Suppressor macrophage treated with lipopolysaccharide for 1 hour (primary cell): ENCODE measurements at places on chromosomes 16 and 17.

DNA sequence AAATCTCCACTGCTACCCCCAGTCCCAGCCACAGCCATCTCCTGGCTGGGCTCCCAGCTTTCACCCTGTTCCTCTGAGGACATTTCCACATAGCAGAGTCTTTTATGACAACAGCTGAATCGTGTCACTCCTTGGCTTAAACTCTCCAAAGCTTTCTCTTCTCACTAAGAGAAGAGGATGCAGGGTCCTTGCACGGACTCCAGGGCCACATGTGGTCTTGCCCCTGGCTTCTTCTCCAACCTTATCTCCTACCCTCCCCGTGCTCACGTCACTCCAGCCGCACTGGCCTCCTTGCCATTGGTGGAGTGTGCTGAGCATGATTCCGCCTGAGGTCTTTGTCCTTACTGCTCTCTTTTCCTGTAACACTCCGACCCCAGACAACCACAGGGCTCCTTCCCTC is 39.9 kb upstream of the CCDC182 start:
- DNase-seq = no peak

DNA sequence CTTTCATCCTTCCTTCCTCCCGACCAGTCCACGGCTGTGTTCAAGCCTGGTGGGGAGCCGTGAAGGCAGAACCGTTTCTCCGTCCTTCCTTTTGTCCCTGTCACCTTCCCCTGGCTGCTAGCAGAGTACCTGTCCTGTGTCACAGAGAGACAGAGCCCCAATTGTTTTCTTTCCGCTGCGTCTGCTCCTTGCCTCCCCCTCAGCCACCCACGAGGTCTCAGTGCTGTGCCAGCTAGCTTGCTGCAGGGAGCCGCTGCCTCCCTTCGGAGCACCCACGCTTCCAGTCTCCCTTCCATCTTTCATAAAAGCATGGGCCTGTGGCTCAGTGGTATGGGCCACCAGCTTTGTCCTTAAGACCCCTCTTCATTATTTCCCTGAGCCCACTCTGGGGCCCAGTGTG is 62.2 kb downstream of the MPRIP start:
- DNase-seq = no peak

DNA sequence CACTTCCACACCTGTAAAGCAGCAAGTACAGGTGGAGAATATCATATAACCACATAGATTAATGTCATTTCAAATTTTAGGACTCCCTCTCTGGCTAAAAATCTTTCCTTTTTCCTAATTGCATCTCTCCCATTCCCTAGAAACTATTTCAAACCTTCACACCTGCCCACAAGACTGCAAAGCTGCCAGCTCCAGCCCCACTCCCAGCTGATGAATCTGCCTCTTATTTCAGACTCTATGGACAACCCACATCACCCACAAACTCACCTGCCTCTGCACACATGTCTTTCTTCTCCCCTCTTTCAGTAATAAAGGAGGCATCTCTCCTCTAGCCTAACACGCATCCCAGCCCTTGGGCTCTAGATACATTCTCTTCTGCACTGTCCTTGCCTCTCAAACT is 315.1 kb downstream of the GRIN2A start:
- DNase-seq = no peak

DNA sequence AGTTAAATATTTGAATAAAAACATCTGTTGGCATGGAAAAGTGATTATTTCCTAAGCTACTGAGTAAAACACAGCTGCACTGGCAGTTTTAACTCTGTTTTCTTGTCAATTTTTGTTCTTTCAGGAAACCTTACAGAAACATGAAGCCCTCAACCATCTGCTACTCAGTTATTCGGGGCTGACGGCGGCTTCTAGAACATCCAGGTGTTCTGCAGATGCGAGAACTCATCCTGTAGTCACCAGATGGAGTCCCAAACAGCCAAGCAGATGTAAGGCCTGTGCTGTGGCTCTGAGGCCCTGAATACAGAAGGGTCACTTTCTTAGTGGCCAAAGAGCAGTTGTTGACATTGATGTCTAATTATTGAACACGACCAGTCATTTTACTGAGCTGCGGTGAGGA is 15.5 kb downstream of the ARSG start:
- DNase-seq = no peak

DNA sequence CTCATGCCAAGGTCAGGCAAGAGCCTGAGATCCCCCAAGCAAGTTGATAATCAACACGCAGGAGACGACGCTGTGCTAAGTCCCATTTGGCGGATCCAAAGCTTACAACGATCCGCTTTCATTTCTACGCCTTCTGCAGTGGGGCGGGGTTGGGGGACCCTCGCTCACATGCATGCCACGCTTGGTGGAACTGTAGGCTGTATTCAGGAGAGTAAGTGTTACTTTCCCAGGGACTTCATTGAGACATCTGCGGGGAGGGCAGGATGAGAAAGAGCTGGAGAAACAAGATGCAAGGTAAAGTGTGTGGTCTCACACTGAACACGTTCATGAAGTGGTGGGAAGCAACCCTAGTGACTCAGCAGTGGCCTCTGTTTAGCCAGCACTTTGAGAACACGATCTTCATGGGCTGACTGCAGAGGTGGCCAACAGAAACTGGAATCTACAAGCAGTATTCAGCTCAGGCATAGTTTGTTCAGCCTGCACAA is 100.5 kb downstream of the XYLT1 start:
- peak; percentile 68 for DNase-seq

DNA sequence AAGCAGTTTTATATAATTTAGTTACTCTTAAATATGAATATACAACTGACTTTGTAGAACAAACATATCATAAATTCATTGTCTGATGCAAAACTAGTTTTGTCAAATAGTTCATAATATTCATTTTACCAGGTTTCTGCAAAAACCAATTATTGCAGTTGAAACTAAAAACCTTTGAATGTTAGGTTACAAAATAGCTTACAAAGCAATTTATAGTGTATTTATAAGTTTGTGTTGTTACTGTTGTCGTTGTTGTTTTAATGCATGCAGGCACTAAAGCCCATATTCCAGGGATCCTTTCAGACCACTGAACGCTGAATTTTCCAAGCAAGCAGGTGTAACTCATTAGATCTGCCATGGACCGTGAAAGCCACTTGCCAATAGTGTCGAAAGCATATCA is 427.6 kb downstream of the ZFHX3 start:
- no peak for DNase-seq

DNA sequence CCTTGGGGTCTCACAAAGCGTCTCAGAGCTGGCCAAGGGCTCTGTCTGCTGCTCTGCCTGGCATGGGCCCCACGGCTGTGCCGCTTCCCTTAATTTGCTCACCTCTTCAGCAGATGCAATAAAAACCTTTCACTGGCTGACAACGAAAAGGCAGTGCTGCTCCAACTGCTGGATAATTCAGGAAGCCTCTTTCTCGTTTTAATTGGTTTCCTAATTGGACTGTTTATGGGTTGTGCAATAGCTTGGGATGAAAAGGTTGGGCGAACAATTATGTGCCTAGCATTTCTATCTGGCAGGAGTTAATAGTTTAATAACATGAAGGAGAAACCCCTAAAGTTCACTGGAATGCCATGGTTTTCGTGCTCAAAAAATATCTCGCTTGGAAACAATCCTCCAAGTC is 234.1 kb upstream of the IRX5 start:
- no peak for DNase-seq
